Ascending aorta (tissue), 2 donors: ENCODE measurements at places on chromosomes 11 and 22. TPM values are rescaled to one million over a fixed set of nuclear protein-coding genes. Genes with fewer than 3 reads are reported as not detected.

Gene C11orf91
- total RNA-seq = not detected

Gene UBQLN3
- total RNA-seq = not detected

Gene OR8G5
- not detected for total RNA-seq

Gene OR51E1
- total RNA-seq = 1.7 TPM

Gene MMP10
- total RNA-seq = not detected

Gene ABCC8
- not detected for total RNA-seq

Gene CLMP
- total RNA-seq = 70.6 TPM

Gene USP47
- 18.2 TPM for total RNA-seq

Gene KIRREL3
- total RNA-seq = not detected

Gene POLDIP3
- total RNA-seq = 22.9 TPM

Gene RTN4R
- total RNA-seq = 0.43 TPM

Gene ADAMTS15
- total RNA-seq = 20.4 TPM

Gene NPAS4
- 5.0 TPM for total RNA-seq
